NCI-H1436 treated with DMSO at 0.1 percent for 48 hours (cell line): ENCODE measurements at places on chromosomes 1 and 21.

DNA sequence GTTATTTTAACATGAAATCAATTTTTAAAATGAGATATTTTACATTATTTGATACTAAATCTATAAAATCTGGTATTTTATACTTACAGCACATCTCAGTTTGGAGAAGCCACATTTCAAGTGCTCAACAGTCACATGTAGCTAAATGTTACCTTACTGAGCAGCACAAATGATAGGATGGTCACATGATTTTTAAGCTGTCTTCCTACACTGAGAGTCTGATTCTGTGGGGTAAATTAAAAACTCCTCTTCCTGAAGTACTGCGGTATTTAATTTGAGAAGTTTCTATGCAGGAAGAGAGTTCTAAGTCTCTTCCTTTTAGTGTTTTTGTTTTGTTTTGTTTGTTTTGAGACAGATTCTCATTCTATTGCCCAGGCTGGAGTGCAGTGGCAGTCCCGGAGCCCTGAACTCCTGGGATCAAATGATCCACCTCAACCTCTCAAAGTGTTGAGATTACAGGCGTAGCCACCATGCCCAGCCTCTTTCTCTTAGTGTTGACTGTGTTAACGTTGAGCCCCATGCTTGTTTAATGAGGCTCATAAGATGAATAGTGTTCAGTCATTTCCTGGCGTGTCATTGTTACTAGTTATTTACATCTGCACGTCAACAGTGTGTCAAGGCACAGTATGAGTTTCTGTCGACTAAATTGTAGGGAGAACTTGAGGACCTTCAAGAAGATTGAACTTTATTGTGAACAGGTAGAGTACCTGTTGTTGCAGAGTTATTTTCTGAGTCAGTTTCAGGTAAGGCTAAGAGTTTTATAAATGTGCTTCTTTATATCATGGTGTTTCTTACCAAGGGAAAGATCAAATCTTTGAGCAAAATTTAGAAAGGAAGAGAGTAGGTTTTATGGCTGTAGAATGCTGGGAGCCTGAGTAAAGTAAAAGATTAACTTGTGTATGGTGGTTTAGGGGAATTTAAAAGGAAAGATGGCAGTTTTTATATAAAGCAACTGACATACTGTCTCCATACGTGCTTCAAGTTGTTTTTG lies 3.3 kb downstream of the CNST start:
- no peak for DNase-seq

DNA sequence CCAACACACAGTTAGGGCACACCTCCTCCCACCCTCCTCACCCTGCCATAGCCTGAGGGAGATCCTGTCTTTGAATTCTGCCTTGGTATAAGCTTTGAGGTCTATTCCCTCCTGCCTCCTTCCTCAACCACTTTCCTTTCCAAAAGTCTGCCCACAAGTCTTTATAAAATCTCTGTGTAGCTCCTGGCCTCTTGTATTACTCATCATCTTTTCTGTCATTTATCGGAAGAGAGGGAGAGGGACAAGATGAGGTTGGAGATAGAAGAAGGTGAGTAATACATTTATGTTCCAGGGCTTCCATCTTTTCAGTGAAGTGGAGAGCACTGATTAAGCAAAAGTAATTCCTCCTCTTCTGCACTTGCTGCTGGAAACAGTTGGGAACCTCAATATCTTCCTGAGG lies 30.5 kb upstream of the EFCAB14 start:
- DNase-seq: no peak

- no peak for DNase-seq
These were observed 301.7 kb upstream of the VAMP3 start for GRCh38 chr1:7469255-7469938.

GRCh38 chr1:34714386-34714785 lies 40.5 kb upstream of the GJB5 start:
- DNase-seq: no peak

DNA sequence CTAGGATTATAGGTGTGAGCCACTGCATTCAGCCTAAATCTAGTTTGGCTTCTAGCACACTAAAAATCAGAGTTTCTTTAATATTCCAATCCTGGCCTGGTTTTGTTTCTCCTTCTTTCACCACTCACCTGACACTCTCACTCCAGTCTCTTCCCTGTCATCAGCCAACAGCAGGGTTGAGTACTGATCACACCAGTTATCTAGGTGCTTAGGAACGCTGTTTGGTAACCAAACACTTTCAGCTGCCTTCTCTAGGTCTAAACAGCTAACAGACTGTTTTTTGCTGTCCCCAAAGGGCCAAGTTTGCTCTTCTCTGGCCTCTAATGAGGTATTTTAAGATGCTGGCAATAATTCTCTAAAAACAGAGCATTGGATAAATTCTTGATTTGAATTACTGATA lies 17.7 kb upstream of the FRRS1 start:
- no peak for DNase-seq

DNA sequence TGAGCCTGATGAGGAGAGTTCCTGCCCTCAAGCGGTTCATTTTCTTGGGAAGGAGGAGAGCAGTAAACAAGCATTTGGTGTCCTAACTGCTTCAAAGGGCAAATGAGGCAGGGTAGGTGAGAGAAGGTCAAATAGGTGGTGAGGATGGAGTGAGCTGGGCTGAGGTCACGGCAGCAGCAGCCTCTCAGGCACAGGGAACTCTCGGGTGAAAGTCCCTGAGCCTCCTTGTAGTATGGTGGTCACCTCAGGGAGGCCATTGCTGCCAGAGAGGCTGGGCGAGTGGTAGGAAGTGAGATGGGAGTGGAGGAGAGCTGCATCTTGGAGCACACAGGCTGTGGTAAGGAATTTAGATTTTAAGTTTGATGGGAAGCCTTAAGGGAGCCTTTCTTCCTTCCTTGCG lies 4.0 kb downstream of the ADARB1 start:
- no peak for DNase-seq

- DNase-seq: no peak
These were observed 46.7 kb downstream of the CAMK2N1 start for GRCh38 chr1:20439282-20439681.

GRCh38 chr21:34363733-34364132 lies at the start of gene KCNE2:
KCNE2 (plus strand) TSS chr21:34364006; CDS start chr21:34370479, 6,473 bp downstream.
- DNase-seq: no peak

DNA sequence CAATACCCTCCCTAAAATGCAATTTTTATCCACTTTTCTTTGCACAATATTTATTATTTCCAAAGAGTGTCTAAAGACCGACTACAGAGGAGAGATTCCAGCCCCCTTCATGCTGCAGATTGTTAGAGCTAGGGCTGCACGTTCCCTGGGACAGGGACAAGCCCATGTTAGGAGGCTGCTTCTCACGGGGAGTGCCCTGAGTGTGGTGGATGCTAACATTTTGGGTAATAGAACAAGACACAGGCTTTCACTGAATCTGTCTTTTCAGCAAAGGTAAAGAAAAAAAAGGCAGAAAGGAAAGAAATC lies 125.4 kb downstream of the RIPK4 start:
- no peak for DNase-seq

GRCh38 chr1:204455063-204455830 lies 39.4 kb downstream of the PIK3C2B start:
- DNase-seq: no peak

- no peak for DNase-seq
These were observed 182.9 kb downstream of the AKT3 start for GRCh38 chr1:243667133-243667532.

GRCh38 chr1:147717051-147717705 lies 43.2 kb downstream of the GJA5 start:
- no peak for DNase-seq

- DNase-seq: no peak
These were observed 103.8 kb downstream of the ADARB1 start for GRCh38 chr21:45178070-45178608.

- DNase-seq: no peak
These were observed 7.9 kb downstream of the ALX3 start for GRCh38 chr1:110062612-110063011.

GRCh38 chr1:6423321-6423999 lies 1.1 kb upstream of the ESPN start:
- no peak for DNase-seq

- no peak for DNase-seq
These were observed 27.4 kb upstream of the CTPS1 start for GRCh38 chr1:40951943-40952743.

GRCh38 chr1:245621589-245621988 lies 466.8 kb downstream of the KIF26B start:
- peak; percentile 82 for DNase-seq

DNA sequence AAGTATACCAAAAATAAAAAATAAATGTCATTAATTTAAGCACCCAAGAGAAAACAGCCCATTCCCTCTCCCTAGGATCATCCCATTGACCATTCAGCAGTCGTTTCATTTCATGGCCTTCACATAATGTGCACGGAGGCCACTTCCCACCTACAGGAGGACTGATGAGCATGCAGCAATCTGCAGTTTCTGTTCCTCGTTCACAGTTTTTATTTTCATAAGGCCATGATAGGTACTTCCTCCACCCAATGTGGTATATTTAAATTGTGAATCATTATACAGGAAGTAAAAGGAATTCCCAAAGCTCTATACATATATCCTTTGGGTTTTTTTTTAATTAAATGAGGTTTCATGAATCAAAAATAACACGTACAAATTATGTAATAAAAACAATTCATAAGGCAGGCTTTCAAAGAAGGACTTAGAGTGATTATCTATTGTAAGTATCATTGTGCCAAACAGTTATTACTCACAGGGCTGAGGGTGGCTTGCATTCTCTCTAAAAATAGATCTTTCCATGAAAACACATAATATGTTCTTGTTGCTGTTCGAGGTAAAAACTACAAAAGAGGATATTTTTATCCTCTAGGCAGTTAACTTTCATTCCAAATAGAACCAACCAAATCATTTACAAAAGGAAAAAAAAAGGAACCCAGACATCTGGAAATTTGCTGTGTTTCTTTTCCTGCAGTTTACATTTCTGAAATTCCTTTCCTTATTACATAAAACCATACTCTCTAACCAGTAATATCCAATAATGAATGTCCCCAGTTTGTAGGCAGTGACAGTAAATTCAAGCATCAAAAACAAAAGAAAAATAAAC lies 27.5 kb upstream of the SLC44A3 start:
- DNase-seq: no peak

DNA sequence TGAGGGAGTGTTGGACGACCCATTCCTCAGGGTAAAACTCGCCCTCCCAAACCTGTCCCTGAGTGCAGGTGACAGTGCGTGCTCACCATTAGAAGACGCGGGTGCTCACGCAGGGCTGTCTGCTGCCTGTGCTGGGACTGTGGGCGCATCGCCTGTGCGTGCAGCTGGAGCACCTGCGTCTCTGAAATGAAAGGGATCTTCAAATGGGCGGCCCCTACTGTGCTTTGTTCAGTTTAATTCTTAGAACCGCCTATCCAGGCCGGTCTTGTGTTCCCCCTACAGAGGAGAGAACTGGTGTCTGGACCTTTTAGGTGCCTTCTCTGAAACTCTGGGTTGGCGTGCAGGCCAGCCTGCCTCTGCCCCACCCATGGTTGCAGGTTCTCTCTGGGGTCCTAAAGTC lies 125.8 kb downstream of the PCBP3 start:
- no peak for DNase-seq

- DNase-seq: no peak
These were observed 22.7 kb upstream of the LELP1 start for GRCh38 chr1:153180556-153180955.

DNA sequence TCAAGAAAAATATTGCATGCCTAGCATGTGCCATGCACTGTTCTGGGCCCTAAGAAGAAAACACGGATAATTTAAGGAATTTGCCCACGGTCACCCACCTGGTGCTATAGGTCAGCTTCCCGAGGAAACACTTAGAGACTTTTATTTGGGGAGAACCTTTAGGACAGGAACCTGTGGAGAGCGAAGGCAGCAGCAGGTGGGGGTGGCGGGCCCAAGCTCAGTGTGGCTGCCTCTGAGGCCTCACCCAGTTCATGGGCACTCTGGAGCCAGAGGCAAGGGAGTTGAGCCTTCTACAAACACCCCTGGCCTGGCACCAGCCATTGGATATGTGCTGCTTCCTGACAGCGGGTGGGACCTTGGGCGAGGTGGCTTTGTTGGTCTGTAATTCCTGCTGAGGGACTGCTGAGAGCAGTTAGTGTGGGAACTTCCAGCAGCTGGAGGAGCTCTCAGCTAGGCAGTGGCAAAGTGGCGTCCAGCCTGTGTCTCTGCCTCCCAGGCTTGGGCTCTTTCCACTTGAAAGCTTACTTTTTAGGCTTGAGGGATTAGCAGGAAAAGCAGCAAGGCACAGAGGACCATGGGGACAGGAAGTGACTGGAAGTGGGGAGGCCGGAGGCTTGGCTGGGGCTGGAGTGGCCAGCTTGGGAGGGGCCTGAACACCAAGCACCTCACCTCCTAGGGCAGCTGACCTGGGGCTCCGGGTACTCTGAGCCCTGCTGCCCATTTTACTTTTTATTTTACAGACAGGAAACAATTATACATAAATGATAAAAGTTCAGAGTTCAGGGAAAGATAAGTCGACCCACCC lies 19.1 kb downstream of the MRPL37 start:
- no peak for DNase-seq

DNA sequence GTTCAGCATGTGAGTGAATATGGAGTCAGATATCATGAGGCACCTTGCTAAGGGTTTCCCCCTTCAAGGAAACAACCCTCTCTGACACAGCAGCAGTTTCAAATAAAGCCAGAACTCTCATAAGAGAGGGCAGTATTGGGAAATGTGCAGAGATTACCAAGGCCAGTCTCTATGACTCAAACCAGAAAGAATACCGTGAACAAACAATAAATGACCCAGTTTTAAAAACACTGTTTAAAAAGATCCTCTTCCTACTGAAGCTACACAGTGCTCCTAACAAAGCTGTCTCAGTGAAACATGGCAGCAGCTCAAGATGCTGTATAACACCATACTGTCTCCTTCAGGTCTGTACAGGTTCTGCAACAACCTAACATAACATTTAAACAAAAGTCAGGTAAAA lies 102.6 kb downstream of the KIAA0319L start:
- no peak for DNase-seq
